ENCODE measurements at places on chromosomes 16 and 17.
A peak's percentile ranks its signal among the peaks of the same experiment; 100 is the strongest.

DNA sequence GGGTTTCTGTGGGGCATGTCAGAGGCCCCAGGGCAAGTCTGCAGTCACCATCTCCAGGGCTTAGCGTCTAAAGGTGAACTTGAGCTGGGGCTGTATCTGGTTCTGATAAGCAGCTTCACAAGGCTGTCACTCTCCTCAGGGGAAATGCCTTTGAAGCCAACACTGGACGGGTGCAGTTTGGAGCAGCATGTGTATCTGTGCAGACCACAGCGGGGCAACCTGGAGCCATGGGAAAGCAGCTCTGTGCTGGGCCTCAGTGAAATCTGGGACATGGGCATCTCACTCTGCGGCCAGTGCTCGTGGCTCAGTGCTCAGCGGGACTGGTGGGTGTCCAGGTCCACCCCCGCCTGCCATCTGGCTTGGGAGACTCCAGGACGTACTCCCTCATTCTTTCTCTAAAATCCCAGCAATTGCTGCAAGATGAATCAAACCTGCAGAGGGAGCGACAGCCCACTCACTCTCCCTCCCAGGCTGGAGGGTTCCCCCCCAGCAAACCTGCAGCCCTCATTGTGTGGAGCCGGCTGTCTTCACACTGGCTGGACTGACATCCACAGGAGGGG lies 63.5 kb downstream of the PRMT7 start:
- no peak for DNase-seq

- DNase-seq = no peak
Measured at GRCh38 chr17:47956791-47957590, 692 bp downstream of the PRR15L start.

- DNase-seq = no peak
Measured at GRCh38 chr17:33908363-33909064, 346.6 kb upstream of the CCL2 start.

DNA sequence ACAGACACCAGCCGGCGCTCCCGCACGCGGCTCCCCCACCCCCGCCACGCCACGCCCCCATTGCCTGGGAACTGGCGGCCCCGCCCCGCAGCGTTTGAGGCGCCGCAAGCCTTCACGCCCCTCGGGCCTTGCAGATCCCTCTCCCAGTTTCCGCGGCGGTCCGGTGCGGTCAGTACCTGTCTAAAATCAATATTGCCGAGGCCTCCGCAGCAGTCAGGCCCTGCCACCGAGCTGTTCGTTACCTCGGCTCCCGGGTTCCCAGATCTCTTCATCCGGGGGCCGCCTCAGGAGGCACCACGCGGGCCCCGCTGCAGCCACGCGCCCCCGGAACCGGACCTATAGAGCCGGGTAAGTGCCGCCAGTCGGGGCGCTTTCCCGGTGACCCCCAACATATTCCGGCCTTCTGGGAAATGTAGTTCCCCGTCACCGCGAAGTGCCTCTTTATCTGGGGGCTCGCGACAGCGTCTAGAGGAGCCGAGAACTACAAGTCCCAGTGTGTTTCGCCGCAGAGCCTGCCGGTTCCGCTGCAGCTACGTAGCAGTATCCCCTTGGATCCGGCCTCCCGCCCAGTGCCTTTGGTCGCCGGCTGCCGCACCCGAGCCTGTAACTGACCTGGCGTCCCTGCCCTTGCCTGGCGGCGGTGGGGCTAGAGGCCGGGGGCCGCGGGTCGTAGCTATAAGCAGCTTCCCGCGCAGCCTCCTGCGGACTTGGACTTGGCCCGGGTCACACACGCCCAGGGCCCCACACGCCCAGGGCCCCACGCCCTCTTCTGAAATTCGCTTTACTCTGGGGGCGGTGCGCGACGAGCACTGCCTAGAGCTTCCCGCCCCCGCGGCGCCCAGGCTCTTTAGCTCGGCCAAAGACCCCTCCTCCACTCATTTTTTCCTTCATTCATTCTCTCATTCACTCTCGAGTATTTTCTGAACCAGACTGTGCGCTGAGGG lies at the start of gene PEMT:
Gene PEMT, minus strand, starts transcription at position 354 of the 944 bp plus-strand sequence. Its CDS starts 82 bp downstream, at position 272.
- peak; percentile 97 for DNase-seq

Measured in M059J (cell line).